Activated CD4-positive, alpha-beta T cell treated with anti-CD3 and anti-CD28 coated beads, Interleukin-2, Interleukin-6, amounts not matched to agents 100 ng/mL and 50 ng/mL, durations not matched to agents 16 hours and 8 hours (primary cell): ENCODE measurements at places on chromosomes 1 and 21.

DNA sequence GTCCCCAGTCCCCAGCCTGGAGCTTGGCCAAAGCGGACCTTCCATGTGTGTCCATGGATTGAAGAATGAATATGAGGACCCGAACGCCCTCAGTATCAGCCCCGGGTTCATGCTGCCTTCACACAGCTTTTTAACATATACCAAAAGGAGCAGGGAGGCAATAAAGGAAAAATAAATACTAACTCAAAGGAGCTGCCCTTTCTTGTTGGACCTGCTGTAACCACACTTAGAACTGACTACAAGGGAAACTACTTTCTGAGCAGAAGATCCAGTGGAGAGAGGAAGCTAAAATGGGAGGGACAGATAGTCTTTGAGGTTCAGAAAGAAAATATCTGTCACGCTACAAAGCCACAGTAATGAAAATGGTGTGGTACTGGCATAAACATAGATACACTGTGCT is 48.6 kb downstream of the CNN3 start:
- no peak for DNase-seq

DNA sequence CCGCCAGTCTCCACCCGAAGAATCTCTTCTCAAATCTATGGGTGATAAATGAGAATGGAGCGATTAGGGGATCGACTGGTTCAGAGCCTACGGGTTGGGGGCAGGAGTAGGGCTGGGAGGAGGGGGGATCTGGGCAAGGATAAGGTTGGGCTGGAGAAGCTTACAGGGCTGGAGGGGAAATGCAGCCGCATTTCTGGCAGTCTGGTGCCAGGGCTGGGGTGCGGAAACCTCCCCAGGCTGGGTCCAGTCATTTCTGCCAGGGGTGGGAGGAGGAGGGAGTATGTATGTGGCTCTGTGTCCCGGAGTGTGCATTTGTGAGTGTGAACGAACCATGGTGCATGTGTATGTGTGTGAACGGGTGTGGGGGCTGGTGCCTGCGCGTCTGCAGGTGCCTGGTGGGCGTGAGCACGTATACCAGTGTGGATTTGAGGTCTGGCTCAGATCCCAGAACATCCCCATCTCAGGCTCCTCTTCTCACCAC is 10.2 kb downstream of the C1orf216 start:
- peak; percentile 47 for DNase-seq

DNA sequence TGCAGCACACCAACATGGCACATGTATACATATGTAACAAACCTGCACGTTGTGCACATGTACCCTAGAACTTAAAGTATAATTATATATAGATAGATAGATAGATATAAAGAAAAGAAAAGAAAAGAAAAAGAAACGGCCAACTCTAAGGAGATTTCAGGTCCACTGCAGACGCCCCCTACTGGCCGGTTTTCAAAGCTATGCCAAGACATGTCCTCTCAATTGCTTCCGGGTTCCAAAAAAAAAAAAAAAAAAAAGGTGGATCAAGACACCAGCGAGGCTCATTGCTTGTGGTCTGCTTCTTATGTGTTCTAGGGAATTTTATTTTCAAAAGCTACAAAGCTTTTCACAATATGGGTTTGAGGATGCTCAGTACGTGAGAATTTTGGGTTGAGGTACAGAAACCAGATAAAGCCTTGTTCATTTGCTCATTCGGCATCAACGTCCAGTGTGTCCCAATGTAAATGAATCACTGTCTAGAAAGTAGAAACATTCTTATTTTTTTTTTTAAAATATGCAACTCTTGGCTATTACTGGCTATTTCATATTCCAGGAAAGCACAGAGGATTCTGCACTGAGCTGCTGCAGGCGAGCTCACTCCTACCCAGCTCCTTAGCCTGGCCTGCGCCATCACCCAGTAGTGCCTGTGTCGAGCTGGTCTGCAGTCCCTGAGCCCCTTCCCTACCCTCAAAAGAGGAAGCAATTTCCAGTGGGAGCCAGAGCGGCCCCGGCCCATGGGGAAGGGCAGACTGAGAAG is 643.0 kb downstream of the KIF26B start:
- DNase-seq, result no peak

GRCh38 chr1:40059338-40059959 is 18.9 kb downstream of the CAP1 start:
- DNase-seq, result peak; percentile 78

GRCh38 chr1:233440951-233441401 is 113.5 kb downstream of the MAP3K21 start:
- DNase-seq, result peak; percentile 58

DNA sequence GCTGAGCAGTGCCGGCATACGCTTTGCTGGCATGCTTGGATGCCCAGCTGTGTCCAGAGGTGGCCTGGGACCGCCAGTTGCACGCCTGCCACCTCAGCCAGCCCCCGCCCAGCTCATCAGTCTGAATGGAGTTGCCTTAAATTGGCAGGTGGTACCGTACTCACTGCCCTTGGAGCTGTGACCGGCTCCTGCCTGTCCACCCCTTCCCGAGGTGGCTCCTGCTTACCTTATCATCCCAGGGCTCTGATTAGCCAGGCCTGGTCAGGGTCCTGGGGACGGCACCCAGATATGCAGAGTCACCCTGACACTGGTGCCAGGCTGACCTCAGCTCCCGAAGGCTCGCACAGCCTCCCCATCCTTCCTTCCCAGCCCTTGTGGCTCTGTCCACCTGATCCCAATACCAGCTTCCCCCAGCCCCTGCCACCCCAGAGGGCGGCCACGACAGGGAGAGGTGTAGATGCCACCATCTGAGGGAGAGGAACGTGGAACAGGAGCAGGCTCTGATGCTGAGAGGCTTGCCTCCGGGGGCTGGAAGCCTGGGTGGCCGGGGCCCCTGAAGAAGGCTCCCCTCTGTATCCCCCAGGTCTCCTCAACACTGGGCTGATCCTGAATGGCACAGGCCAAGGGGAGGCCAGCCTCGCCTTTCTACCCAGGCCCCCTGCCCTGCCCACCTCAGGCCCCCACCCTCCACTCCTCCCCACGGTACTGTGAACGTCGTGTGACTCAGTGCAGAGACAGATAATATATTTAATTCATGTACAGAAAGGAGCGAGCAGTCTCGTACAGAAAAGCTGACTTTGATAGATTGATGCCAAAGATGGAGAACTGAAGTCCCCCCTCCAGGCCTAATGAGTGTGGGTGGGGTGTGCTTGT is 27.8 kb downstream of the CDK18 start:
- no peak for DNase-seq

- DNase-seq, result no peak
These were observed 71.0 kb downstream of the RD3 start for GRCh38 chr1:211420845-211421454.

DNA sequence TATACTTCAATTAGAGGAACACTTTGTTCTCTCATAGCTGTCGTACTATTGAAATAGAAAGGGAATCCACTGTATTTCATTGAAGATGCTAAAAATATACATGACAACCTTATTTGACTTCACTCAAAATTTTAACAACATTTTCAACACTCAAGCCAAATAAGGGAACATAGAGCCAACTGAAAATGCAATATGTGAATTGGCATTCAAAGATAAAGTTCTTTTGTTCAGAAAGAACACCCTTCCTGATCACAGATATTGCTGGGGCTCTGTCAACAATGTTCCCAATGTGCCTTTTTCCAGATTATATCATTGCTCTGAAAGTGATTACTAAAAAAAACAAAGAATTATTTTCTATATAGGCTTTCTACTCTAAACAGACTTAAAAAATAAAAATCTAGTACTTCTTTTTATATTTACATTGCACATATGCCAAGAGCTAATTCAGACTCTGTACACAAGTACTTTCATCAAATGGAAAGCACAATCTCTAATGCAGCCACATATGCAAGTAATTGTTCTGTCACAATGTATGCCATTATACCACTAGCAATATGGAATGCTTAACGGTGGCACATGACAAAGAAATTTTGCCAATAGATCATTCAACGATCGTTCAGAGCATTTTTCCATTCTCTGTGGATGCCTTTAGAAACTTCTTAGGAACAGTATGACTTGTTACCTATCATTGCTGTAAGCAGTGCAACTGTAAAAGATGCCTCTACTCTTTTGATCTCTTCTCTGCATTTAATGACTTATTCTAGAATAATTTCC is 171.0 kb downstream of the EIF4G3 start:
- no peak for DNase-seq

DNA sequence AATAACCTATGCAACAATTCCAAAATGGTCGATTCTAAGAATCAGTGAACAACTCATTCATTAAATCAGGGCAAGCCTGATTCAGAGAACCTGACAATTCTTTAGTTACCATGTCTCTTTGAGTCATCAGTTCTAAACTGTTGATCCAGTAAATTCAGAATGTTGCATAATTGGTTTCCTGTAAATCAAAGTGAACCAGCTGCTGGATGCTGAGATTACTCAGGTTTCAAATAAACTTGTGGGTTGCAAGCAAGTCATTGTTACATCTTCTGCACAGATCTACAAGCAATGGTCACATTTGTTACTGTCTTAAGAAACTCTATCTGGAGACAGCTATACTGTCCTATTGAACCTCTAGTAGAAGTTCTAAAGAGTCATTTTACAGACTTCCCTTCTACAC is 16.5 kb downstream of the PLA2G2D start:
- peak; percentile 76 for DNase-seq

DNA sequence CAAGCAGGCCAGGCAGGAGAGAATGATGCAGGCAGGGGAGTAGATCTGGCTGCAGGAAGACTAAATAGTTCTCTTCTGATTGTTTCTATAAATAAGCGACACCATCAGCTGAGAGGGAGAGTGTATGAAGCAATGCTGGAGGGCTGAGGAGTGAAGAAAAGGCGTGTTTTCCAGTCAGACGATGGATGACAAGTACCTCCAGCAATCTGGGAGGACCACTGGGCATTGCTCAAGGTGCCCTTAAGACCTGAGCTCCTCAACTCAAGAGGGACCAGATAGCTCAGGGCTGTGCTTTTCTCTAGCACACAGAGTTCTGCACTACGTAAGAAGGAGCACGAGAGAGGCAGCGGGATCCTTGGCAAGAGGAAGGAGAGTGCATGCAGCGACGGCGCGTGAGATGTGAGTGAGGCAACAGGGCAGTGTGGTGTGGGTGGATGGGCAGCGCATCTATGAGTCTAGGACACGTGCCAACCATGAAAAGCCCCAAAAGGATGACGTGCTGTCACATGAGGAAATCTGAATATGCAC is 36.0 kb downstream of the PABPC4 start:
- no peak for DNase-seq

DNA sequence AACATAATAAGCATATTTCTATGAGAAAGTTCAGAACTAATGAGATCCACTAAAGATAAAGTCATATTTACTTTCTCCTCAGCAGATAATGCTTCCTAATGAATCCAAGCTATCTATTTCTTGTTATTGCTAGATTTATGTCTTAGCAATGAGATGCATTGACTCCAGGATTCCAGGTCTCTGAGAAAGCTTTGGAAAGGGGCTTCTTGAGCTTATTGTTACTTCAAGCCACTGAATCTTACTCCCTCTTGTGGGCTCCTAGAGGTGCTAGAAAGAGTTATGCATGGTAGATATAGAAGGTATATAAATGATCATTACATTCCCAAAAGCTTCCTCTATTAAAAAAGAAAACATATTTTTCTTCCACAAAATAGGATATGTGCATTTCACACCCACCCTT is 246.4 kb upstream of the ADAMTS5 start:
- DNase-seq, result no peak

DNA sequence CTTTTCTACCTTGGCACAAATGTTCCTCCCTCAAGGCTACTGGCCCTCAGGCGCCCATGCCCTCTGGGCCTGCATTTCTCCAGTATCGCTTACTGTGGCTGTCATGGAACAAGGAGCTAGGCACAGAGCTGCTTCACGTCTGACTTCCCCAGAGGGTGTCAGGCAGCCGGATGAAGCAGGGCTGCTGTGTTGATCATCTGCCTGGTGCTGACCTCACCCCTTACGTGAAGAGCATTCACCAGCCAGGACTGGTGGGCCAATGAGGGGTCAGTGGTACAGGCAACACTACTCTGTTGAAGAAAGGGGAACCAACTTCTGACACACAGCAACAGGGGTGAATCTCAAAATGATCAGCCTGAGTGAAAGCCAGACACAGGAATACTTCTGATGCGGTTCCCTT is 215.5 kb upstream of the GALNT2 start:
- no peak for DNase-seq

- DNase-seq, result no peak
These were observed 299.2 kb downstream of the USP25 start for GRCh38 chr21:16028941-16029464.

DNA sequence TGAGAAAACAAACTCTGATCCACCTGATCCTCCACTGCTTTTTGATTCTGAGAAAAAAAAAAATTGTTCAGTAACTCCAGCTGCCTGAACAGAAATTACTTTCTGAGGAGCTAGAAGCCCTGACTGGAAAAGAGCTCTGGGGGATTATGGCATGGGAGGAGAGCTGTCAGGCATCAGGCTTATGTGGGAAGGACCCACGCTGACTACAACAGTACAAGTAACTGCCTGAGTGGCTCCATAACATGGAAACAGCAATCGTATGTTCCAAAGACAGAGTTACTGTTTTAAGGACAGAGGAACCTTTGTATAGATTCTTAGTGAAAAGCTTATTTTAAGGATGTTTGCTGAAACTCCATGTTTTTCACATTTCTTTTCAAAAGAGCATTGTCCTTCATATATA is 1.2 kb upstream of the ANGPTL7 start:
- DNase-seq, result no peak

GRCh38 chr1:175200678-175201521 is 8.3 kb upstream of the KIAA0040 start:
- DNase-seq, result no peak

DNA sequence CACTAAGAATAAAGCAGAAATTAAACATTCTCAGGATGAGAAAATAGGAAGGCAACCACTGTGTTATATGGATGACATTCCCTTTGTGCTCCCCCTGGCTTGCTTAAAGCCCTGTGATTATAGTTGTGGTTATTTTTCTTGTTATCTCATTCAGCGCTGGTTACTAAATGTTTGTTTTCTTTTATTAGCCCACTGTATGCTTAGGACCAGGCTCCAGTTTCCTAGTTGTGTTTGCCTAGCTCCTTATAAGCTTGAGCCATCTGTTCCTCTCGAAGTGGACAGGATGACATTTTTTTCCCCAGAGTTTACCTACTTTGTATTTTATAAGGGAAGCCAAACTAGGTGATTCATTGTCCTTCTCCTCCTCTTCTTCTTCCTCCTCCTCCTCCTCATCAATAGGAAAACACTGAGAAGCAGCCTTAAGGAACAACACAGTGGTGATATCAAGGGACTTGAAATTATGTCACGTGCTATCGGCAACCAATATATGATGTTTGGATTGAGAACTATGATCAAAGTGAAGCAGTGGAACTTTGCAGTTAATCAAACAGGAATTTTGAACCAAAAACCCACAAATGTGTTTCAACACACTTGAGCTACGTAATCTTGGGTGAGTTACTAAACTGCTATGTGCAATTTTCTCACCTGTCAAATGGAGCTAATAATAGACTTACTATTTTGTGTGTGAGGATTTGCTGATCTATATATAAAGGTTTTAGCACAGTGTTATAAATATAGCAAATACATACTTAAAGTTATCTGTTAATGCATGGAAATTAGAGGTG is 35.1 kb upstream of the RGS7 start:
- DNase-seq, result no peak

GRCh38 chr1:78627321-78627720 is 7.1 kb downstream of the IFI44L start:
- no peak for DNase-seq
